ENCODE measurements at places on chromosomes 13 and 19. TPM values are rescaled to one million over a fixed set of nuclear protein-coding genes. Genes with fewer than 3 reads are reported as not detected.
A peak's percentile ranks its signal among the peaks of the same experiment; 100 is the strongest.

DNA sequence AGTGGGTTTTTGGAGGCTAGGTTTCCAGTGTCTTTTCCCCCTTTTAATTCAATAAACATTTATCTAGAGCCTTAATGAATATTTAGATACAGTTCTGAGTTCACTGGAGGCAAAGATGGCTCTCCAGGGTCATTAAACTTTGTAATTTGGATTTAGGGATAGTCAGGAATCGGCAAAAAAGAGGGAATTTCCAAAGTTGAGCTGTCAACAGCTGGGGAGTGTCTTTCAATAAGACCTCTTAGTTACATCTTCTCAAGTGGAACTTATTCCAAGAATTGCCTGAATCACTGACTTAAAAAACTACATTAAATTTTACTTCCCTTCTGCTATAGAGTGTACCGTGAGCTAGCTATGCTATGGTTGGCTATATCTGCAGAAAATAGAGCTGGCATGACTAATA is 2.0 kb downstream of the LRCH1 start:
- no peak for DNase-seq

GRCh38 chr19:38120471-38121025 is 103.5 kb downstream of the DPF1 start:
- no peak for DNase-seq

GRCh38 chr13:26457212-26457611 is 100.3 kb upstream of the WASF3 start:
- no peak for DNase-seq

- DNase-seq = no peak
Observed at GRCh38 chr13:48593536-48593935, 60.2 kb upstream of the CYSLTR2 start.

GRCh38 chr13:35388441-35389355 is 87.8 kb downstream of the MAB21L1 start:
- peak; percentile 28 for DNase-seq

GRCh38 chr19:49064768-49065611 is at the start of gene NTF4:
TSS of gene NTF4 (minus strand) at chr19:49064818. CDS start at chr19:49061997, 2,821 bp downstream.
- DNase-seq = no peak

GRCh38 chr13:35855531-35856019 is 275.6 kb downstream of the DCLK1 start:
- DNase-seq = peak; percentile 2

GRCh38 chr13:45932676-45933075 is 81.1 kb upstream of the SIAH3 start:
- no peak for DNase-seq

GRCh38 chr13:113875837-113876281 is 12.0 kb upstream of the GAS6 start:
- no peak for DNase-seq

OR4F17 gene
- not detected for total RNA-seq

- DNase-seq = no peak
Observed at GRCh38 chr19:52943884-52944643, 18.6 kb downstream of the ZNF816 start.

- DNase-seq = no peak
Observed at GRCh38 chr13:26658448-26659385, 101.2 kb downstream of the WASF3 start.
